Cerebellar cortex (tissue), 1 donor: ENCODE measurements at places on chromosomes 5 and 9.

GRCh38 chr5:59104400-59105127 lies 521.7 kb downstream of the RAB3C start:
- no peak for DNase-seq

- no peak for DNase-seq
Measured at GRCh38 chr5:16345454-16345853, 120.1 kb downstream of the ZNF622 start.

DNA sequence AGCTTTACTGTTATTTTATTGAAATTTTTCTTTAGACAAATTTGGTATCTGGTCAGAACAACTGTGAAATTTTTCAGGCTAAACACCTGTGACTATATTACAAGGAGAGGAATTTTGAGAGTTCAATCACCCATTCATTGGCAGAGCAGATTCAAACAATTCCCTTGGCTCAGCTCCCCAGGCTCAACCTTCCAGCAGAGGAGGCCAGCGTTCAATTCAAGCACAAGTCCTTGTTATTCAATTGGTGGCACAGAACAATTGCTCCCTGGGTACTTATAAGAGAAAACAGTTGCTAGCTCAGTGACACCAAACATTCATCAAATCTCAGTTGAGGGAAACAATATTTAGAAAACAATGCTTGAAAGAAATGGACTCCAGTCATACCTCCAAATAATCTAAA lies 83.3 kb downstream of the SUSD1 start:
- peak; percentile 45 for DNase-seq

GRCh38 chr5:173271419-173271818 lies 36.4 kb upstream of the NKX2-5 start:
- DNase-seq, result no peak

GRCh38 chr9:69122082-69122548 lies 52.0 kb upstream of the TJP2 start:
- DNase-seq, result peak; percentile 42

DNA sequence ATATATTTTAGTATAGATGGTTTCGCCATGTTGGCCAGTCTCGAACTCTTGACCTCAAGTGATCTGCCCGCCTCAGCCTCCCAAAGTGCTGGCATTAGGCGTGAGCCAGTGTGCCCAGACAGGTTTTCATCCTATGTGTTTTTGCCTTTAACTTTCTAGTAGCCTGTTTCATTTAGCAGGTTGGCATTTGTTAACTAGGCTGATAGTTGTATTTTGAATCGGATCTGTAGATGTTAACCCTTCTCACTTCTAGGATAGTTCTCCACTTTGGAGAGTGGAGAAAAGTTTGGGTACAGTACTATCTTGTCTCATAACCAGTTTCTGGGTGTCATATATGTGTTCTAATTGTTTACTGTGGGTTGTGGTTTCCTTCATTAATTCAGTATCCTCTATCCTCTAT lies 7.3 kb upstream of the FGF18 start:
- no peak for DNase-seq

- peak; percentile 89 for DNase-seq
Measured at GRCh38 chr5:172420235-172420939, 33.9 kb downstream of the SH3PXD2B start.

GRCh38 chr5:110361471-110361870 lies 365.0 kb downstream of the TMEM232 start:
- no peak for DNase-seq

DNA sequence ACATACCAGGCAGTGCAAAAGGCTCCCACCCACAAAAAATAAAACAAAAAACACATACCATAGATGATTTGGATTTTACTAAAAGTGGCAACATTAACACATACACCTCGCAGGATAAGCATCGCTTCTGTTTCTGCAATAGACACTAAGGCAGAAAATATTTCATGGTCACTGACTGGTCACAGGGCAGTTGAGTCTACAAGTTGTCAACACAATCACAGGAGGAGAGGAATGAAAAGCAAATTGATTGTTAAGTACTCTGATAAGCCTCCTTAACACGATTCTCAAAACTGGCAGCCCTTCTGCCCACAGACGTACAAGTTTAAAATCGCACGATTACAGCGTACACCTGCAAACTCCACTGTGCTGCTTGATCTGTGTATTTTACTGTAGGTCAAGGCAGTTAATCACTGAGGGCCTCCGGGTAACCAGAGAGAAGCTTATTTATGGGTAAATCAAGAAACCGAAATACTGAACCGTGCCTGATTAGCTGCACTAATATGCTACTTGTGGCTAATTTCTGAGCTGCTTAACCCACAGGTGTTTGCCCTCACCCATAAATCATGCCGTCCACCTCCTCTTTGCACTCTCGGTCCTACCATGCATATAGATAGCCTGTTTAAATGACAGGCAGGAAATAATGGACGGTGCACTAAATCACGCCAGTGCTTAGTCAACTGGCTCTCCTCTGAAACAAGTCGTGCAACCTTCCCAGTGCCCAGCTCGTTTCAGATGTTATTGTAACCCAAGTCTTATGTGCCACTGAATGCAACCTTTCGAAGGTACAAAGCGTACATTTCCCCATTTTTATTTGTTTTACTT lies 659.4 kb upstream of the ADAMTS16 start:
- no peak for DNase-seq

- DNase-seq, result no peak
Measured at GRCh38 chr5:57434227-57434640, 48.4 kb downstream of the ACTBL2 start.

DNA sequence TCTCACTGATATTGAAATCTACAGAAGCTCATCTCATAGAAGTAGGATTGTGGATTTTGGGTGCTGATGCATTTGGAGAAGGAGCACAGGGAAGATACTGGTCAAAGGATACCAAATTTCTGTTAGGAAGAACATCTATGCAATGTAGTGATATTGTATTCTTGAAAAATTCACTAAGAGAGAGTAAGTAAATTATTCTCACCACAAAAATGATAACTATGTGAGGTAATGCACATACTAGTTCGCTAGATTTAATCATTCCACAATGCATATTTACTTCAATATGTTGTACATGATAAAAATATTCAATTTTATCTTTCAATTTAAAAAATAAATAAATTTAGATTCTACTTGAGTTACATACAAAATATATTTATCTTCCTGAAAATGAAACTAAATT lies 2040.5 kb upstream of the C9orf72 start:
- DNase-seq, result no peak

DNA sequence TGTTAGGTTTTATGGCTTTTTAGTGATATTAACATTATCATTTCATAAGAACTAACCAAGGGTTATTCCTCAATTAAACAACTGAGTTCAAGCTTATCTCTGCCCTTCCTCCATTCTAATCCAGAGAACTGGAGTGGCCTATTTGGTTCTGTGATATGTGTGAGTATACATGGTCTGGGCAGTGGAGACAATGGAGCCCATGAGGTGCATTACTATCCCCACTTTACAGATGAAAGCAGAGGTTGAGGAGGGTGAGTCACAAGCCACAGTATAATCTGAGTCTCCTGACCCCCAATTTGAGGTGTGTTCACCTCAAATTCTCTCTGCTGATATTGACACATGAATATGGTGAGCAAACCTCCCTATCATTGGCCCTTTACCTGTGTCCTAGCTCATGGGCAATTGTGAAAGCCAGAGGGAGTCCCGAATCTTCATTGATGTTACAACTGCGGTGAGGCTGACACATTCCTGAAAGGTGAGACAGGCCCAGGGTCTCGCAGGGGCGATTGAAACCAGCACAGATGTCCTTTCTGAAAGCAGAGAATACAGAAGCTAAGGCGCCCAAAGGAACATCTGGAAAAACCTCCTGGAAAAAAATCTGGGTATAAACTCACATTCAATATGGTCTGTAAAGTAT lies 217.2 kb downstream of the TARS1 start:
- no peak for DNase-seq

DNA sequence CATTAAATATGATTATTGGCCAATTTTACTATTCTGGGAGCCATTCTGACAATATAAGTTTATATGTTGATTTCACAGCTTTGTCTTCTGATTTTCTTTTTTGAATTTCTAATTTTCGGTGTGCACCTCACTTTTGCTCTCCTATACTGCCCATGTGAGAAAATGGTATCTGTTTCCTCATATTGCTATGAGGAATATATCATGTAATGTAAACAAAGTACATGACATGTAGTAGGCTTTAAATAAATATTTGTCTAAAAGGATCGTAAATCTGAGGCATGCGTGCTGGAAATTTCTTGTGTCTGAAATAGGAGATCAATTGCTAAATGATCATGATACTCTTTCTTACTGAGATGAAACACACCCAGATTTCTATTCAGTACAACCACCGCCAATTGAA lies 119.9 kb downstream of the ZDHHC21 start:
- DNase-seq, result no peak
